ENCODE measurements at places on chromosomes 6 and 20.

DNA sequence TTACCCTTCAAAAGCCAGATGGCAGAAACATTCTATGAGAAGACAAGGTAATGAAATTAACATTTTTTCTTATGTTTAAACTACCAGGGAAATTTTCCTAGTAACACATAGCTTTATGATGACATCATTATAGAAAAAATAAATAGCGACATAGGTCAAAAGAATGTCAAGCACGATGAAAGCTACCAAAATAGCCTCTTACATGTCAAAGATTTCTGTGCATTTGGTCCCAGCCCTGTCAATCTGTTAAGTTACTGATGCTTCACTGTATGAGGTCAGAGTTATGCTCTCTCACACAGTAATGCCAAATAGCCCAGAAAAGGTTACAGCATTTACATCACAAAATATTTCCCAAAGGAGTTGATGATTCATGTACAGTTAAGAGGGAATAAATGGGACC lies 199.8 kb upstream of the DEFB112 start:
- no peak for DNase-seq

DNA sequence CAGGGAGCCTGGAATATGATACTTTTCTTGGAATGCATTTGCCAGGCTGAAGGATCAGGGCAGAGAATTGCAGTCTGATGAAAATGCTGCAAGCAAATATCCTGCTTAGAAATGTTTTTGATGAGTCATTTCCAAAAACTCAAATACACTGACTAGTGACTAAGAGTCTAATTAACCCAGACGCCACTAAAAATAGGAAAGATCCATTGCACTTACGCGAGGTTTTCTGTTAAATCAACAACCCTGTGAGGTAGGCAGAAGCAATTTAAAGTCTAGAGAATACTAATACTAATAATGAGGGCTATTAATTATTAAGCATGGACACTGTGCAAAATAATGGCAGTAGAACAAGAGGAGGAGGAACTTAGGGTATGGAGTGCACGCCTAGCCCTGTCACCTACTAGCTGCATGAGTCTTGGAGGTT lies 130.1 kb upstream of the DOK5 start:
- DNase-seq: no peak

GRCh38 chr6:7726416-7727085 lies 652 bp downstream of the BMP6 start:
- no peak for DNase-seq

GRCh38 chr6:148852688-148853087 lies 105.9 kb downstream of the UST start:
- DNase-seq: no peak

DNA sequence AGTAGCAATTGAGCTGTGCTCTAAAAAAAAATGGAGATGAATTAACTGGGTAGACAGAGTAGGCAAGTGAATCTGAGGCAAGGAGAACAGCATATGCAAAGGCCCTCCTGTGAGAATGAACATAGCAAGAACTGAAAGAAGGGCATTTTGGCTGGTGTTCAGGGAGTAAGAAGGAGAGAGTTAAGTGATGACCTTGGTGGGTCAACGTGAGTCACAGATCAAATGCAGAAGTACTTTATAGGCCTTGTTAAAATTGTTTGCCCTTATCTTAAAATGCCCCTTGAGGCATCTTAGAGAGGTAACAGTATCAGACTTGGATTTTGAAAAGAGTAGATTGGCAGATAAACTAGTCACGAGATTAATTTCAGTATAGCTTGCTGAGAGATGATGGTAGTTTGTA lies 24.5 kb downstream of the NDUFAF5 start:
- DNase-seq: no peak

GRCh38 chr20:58700823-58701222 lies 8.2 kb downstream of the NPEPL1 start:
- DNase-seq: no peak

DNA sequence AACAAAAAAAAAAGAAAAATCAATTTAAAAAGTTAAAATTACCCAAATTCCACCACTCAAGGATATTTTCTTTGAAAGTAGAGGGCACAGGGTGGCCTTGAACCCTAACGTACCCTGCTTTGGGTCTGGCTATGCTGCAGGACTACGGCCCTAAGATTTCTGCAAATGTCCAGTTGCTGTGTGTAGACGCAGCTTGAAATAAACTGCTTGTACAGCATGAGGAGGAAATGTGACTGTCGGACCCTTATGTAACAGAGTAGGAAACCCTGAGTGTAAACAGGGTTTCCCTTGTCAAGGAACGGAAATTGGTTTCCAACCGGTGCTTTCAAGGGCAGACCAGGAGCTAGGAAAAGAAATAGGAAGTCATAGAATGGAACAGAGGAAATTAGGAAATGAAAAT lies 60.7 kb upstream of the SHLD1 start:
- no peak for DNase-seq

- no peak for DNase-seq
These were observed 621.1 kb upstream of the ADGRB3 start for GRCh38 chr6:68013780-68014515.

DNA sequence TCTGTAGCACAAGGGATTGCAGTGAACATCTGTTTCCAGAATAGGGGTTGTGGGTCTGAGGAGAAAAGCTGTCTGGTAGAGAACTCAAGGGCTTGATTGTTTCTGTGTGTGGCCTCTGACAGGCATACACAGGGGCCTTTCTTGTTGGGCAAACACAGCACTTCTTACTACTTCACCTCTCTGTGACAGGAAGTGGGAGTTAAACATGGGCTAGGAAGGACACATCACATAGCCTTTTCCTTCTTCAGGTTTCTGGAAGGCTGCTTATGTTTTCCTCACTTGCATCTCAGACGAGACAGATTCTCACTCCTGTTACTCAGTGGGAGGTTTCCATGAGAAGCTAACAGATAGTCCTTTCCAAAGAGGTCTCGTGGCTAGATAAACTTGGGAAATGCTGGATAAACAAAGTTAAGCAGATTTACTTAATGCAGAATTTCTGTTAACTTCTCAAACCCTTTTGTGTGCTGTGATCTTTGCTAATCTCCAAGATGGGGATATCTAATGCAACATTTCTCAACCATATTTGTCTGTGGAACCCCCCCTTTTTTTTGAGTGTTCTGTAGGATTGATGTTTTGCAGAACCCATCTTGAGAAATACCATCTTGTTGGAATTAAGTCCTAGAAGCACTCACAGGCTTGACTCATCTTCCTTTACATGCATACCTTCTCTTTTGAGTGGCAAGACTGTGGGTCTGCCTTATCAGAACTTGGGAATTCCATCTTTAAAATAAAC lies 41.9 kb upstream of the RNF8 start:
- no peak for DNase-seq

DNA sequence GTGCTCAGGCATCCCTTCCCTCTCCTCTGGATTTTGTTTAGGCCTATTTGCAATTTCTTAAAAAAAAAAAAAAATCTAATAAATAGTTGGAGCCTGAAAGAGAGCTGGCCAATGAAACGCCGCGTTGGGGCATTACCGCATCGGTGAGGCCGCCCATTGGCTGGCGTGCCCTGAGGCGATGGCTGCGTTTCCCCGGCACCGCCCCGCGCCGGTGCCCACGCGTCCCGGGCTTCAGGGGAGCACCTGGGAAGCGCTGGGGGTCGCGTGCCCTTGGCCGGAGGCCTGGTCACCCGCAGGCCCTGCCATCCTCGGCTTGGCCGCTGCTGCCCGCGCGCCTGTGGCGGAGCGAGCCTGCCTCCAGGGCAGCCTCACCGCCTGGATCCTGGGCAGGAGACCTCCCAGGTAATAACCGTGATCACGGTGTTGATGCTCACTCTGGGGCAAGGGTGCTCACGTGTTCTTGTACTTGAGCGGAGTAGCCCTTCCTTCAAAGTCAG lies 155.4 kb downstream of the NRN1 start:
- peak; percentile 43 for DNase-seq
